DMS 273 treated with DMSO at 0.1 percent for 48 hours (cell line): ENCODE measurements at places on chromosomes 5 and 9.

DNA sequence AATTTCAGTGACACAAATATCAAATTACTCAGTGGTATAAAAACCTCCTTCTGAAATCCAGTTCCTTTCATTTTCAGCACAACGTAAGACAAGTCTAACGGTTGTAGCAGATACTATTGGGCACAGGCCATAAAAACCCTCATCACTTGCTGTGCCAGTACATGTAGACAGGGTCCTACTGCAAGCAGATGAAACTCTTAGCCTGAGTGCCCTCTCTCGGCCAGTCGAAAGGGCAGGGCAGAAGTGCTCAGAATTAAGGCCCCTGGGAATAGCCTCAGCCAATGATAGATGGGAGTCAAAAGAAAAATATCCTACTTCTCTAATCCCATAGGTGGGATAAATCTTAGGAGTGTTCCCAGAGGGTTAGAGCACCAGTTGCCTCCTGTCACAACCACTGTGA, 168.5 kb upstream of the FER start:
- no peak for DNase-seq

DNA sequence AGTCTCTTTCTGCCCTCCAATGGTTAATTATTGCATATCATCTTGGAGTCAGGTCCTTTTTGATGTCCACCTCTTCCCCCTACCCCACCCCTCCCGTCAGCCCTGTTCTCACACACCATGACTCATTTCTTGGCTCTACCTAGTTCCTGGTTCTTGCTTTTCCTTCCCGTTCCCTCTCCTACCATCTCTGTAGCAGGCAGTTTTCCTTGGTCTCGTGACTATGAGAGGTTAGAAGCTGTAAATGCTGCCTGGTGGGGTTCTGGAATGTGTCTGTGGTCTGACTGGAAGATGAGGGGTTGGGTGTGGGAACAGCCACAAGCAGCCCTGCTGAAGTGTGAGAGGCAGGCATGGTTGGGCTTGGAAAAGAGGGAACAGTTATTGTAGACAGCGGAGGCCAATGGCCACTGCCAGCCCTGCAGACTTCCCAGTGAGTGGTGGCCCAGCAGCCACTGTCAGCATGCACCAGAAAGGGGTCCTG, 18.2 kb downstream of the SLC22A5 start:
- DNase-seq: no peak

- no peak for DNase-seq
These were observed 308.2 kb upstream of the PRR16 start for GRCh38 chr5:120155873-120156272.

- no peak for DNase-seq
These were observed 474.2 kb downstream of the PRELID2 start for GRCh38 chr5:145360936-145361335.

GRCh38 chr5:181207214-181207959, 2.4 kb upstream of the TRIM7 start:
- DNase-seq: no peak

DNA sequence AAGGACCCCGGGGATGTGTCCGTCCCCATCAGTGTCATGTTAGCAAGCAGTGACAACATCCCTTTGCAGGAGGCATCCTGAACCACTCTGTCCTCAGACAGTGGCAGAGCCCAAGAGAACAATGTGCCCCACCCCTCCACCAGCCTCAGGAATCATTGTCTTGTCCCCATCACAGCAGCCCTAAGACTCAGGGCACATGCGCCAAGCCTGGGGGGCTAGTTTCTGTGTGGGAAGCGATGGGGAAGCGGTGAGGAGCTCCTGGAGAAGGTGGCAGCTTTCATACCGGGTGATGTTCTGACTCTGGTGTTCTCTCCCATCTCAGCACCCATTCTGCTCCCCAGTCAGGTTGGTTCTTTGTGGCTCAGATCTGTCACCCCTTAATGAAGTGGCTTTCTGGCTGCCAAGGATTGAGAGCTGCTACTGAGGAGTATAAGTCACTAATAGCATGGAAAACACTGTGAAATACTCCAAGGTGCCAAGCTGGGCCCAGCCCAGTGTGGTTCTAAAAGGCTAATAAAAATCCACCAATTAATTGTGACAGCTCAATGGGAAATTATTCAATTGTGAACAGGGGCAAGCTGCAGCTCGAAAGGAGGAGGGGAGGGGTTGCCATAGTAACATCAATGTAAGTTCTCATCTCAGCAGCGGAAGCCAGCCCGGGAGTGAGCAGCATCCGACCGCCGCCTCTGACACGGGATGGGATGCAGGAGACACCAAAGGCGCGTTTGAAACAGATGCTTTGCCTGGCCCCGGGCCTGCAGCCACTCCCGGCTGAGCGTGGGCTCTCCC, 4.7 kb downstream of the QRFP start:
- no peak for DNase-seq

- DNase-seq: peak; percentile 4
These were observed at the start of gene VCAN for GRCh38 chr5:83471405-83472212. TSS of gene VCAN (plus strand) at chr5:83471744. CDS start at chr5:83483519, 11,775 bp downstream.

- no peak for DNase-seq
These were observed 6.5 kb upstream of the SSBP2 start for GRCh38 chr5:81757404-81757803.

DNA sequence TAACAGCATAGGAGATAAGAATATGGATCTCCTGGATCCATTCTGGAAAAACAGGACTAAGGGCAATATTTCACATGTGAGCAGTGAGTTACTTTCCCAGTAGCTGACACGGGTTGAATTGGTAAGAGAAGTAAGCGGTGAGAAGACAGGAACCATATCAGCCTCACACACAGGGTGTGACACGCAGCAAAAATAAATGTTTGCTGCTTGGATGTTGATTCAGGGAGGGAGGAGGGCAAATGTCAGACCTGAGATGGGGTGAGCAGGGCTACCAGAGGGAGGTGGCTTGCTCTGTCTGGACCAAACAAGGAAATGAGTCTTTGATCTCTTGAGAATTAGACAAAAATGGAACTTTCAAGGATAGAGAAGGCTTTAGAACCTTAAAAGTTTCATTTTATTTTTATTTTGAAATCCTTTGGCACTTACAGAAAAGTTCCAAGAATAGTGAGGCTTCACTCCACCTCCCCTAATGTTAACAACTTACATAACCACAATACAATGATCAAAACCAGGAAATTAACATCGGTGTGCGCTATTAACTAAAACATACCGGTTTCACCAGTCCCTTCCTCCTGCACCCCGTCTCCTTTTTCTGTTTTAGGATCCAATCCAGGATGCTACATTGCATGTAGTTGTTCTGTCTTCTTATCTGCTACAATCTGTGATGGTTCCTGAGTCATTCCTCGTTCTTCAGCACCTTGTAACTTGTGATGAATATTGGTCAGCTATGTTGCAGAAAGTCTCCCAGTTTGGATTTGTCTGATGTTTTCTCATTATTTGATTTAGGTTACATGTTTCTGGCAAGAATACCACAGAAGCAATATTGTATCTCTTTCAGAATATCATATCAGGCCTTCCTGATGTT, 20.5 kb upstream of the ARHGEF28 start:
- DNase-seq: no peak

DNA sequence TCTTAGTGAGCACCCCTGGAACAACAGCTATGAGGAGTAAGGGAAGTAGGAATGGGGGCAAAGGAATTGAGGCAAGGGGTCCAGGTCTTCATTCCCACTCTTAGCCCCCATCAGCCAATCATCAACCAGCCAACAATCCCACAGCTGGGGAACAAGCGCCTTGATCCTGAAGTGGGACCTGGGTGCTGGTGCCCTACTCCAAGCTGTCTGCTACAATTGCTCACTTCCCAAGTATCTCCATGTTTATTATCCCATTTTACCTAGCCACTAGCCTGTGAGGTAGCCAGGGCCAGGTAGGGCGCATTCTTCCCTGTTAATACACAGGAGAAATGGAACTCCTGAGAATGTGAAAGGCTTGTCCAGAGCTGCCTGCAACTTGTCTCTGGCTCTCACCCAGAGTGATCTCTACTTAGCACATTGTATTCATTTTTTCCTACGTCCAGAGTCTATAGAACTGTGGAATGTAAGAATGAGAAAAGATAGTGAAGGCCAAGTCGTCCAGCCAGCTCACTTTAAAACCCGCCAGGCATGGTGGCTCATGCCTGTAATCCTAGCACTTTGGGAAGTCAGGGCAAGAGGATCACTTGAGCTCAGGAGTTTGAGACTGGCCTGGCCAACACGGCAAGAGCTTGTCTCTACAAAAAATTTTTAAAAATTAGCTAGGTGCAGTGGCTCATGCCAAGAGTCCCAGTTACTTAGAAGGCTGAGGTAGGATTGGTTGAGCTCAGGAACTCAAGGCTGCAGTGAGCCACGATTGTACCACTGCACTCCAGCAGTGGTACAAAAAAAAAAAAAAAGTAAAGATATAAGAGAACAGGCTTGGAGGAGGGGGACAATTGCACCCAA, 6.2 kb upstream of the DNAJC18 start:
- DNase-seq: no peak

DNA sequence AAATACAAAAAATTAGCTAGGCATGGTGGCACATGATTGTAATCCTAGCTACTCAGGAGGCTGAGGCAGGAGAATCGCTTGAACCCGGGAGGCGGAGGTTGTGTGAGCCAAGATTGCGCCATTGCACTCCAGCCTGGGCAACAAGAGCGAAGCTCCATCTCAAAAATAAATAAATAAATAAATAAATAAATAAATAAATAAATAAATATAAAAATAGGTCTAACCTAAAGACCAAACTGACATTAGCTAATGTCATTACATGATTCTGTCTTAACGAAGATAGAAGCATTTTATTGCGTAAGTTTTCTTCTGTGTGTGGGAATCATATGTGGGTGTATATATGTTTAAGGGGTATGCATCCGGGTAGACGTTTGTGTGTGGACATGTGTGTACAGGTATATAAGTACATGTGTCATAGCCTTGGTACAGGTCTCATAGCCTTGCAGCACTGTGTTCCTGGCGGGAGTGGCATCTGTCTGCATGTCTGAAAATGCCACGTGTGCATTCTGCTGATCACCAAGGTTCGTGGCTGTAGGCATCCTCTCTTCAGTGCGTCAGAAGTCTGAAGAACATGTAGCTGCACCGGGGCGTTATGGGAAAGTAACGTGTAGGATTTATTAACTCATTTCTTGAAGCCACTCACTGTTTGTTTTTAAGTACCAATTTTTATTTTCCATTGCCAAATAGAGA, 298.1 kb downstream of the NR3C1 start:
- no peak for DNase-seq

DNA sequence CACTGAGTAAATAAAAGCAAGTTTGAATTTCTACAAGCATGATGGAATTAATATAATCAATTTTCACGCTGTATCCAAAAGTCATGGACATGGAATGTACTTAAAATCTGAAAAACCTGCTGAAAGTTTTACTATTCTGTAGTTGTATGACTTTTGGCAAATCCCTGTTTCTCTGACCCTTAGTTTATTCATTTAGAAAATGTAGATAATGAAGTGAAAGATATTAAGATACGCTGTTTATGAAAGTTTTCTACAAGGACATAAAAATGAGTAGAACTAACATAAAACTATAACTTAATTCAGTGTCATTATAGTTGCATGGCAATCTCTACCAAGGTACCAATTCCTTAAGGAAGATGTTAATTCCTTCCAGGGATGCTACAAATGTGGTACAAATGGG, 363.2 kb upstream of the MPDZ start:
- DNase-seq: no peak

DNA sequence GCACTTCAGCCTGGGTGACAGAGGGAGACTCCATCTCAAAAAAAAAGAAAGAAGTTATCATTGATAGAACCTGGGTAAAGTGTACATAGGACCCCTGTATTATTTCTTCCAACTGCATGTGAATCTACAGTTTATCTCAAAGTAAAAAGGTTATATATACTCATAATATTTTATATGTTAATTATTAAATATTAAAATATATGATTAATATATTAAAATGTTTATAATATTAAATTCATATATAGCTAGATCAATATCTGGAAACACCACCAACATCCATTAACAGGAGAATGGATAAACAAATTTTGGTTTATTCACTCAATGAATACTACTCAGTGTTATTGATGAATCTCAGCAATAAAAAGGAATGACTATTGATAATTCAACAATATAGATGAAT, 19.7 kb downstream of the C5orf15 start:
- DNase-seq: no peak

DNA sequence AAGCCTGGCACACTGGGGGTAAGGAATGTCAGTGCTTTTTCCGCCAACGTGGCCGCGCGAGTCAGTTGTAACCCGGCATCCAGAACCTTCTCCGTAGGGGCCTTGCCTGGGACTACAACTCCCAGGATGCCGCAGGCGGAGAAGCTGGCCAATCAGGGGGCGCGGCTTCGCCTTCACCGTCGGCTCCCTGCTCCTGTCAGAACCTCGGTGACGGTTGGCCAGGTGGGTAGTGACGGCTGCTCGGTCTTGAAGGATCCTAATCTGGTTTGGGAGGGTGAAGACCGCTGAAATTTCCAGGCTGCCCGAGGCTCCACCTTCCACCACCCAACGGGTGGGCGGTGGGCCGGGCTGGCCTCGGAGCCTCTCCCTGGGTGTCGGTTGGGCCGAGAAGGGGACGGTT, at the start of gene C5orf58:
Gene C5orf58, plus strand, starts transcription at position 200 of the 400 bp plus-strand sequence. CDS start 1,992 bp downstream, outside the sequence.
- no peak for DNase-seq

- no peak for DNase-seq
These were observed 6.6 kb upstream of the XPA start for GRCh38 chr9:97703437-97704344.

DNA sequence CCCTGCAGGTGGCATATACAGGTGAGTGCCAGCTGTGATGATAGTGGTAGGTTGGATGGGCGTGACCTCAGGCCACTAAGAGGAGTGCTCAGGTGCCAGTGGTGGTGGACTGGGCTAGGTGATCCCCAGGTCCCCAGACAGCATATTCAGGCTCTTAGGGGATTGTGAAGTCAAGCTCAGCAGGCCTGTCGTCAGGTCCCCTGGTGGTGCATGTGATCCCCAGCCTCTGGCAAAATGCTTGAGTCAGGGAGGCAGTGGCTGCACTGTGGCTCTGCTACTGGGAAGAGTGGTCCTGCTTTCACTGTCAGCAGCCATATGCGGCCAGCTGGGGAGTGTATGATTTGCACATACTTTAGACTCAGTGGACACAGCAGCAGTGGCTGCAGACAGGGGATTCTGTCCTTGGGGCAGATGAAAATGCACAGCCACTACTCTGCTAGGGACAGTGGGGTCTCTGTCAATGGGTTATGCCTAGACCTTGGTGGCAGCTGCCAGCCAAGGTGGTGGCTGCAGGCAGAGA, 31.6 kb upstream of the CTSL start:
- DNase-seq: no peak

DNA sequence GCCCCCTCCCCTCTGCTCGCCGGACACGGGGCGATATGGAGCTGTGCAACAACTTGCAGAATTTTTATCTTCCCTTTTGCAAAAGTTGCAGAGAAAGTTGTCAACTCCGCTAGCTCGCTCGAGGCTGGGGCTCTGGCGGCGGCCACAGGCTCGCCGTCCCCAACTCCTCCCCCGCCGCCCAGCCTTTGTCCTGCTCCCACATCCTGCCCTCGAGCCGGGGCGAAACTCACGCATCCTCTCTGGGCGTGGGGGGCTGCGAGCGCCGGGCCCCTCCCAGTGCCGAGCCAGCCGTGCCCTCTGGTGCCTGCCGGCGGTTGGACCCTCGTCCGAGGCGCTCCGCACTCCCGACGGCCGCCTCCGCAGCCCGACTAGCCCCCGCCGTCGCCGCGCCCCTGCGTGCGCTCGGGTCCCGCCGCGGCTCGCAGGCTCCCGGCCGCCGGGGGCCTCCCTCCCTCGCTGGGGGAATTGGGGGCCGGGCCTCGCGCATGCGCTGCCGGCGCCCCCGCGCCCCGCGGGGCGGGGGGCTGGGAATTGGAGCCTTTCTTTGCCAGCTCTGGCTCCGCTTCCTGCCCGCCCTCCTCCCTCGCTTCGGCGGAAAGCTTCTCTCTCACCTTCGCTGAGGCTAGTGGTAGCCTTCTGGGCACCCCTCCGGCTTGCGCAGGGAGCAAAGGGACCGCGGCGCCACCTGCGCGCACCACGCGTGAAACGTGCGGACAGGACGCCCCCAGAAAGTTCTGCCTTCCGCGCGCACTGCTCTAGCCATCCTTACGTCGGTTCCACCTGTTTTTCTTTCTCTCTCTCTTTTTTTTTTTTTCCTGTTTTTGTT, at the start of gene CCNJL:
Gene CCNJL, minus strand, starts transcription at position 431 of the 826 bp plus-strand sequence. CDS start 641 bp downstream, outside the sequence.
- no peak for DNase-seq
